Mammary epithelial cell (primary cell): ENCODE measurements at places on chromosomes 1 and 21. TPM values are rescaled to one million over a fixed set of nuclear protein-coding genes. Genes with fewer than 3 reads are reported as not detected.

CR2 gene
- polyA plus RNA-seq: 0.01 TPM

- DNase-seq: no peak
Observed at GRCh38 chr1:13540866-13541265, 27.1 kb upstream of the LRRC38 start.

- peak; percentile 100 for DNase-seq
Observed at GRCh38 chr1:201311356-201312011, 28.2 kb downstream of the PKP1 start.

GRCh38 chr1:65946376-65946775 lies 153.7 kb downstream of the PDE4B start:
- DNase-seq: no peak

ATP6V1G3 gene
- polyA plus RNA-seq: not detected

DNA sequence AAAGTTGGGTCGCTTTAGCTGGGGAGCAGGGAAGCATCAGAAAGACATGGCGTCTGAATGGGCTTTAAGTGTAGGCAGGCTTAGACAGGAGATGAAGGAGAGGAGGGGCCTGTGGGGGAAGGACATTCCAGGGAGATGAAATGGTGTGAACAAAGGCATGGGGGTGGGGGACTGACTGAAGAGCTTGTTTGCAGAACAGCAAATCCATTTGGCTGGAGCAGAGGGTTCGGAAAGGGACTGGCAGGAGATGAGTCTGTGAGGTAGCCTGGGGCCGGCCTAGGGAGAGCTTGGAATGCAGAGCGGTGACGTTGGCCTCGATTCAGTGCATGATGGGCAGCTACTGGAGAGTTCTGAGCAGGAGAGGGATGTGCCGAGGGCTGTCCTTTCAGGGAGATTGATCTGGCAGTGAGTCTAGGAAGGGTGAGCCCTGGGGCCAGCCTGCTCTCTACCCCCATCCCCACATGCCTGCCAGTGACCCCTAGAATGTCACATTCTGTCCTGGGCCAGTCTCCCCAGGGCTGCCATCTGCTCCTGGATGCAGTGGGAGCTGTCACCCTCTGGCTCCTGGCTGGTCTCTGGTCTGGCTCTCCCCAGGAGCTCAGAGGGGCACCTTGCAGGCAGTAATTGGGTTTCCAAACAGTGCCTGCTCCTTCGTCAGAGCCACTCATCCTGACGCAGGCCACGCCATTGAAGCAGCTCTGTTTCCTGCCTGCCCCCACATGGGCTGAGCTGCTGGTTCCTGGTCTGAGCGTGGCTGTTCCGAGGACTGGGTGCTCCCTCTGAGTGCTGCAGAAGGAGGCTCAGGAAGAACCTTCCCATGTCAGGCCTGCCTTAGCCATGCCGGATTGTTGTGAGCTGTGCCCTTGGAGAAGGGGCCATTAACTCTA lies 22.3 kb upstream of the TMEM222 start:
- DNase-seq: peak; percentile 97

NEGR1 gene
- polyA plus RNA-seq: 0.19 TPM

SLC45A1 gene
- 0.28 TPM for polyA plus RNA-seq

DNA sequence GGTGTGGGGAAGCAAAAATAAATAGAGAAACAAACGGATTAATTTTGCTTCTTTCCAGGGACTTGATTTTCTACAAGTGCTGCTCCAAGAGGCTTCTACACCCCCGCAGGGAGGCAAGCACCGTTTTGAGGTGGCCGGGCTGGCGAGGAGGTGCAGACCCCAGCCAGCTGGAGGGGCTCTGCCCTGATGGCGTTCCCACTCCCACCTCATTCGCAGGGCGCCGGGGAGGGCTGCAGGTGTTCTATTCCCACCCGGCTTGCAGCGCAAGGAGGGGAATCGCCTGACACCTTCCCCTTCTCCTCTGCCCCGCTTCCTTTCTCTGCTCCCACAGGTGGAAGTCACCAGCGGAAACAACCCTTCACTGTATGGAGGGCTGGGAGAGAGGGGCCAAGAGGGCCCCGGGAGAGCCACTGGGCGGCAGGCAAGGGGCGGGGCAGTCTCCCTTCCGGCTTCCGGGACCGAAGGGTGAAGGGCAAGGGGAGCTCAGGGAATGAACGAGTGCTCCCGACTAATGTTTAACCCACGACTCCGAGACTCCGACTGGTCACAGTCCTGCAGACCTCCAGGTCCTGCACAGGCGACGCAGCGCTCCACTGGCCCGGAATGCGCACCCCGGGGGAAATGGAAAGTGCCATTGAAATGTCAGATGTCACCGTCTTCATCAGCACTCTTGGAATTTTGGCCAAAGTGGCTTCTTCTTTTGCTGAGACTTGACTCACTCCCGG lies 29.1 kb downstream of the TEX35 start:
- peak; percentile 9 for DNase-seq

OSCP1 gene
- polyA plus RNA-seq: 6.4 TPM
